Fibroblast of the aortic adventitia (primary cell): ENCODE measurements at places on chromosomes 6 and 20. TPM values are rescaled to one million over a fixed set of nuclear protein-coding genes. Genes with fewer than 3 reads are reported as not detected.

Gene EXOC2
- 11.0 and 27.9 TPM in 2 replicates for total RNA-seq

Gene PLTP
- 66.9 and 107 TPM in 2 replicates for total RNA-seq

Gene MLN
- not detected in 2 replicates for total RNA-seq

Gene ZC2HC1B
- total RNA-seq: not detected in 2 replicates

Gene CFB
- total RNA-seq: 32.9 and 39.1 TPM in 2 replicates

Gene SLC4A11
- 0.49 and 0.63 TPM in 2 replicates for total RNA-seq

Gene TGM2
- 6.0 and 117 TPM in 2 replicates for total RNA-seq

Gene TEAD3
- total RNA-seq: 4.6 and 11.6 TPM in 2 replicates

Gene POLR1C
- total RNA-seq: 27.0 and 45.7 TPM in 2 replicates

Gene KCNQ2
- not detected in 2 replicates for total RNA-seq

Gene HIVEP1
- 21.3 and 21.8 TPM in 2 replicates for total RNA-seq

Gene FAM110A
- 5.4 and 5.5 TPM in 2 replicates for total RNA-seq

Gene EPPIN
- not detected in 2 replicates for total RNA-seq

Gene RCAN2
- total RNA-seq: 8.0 and 14.9 TPM in 2 replicates

Gene BCL2L1
- total RNA-seq: 59.9 and 101 TPM in 2 replicates

Gene CGAS
- 5.4 and 7.2 TPM in 2 replicates for total RNA-seq

Gene C6orf136
- 1.1 and 5.2 TPM in 2 replicates for total RNA-seq

Gene ATP6V1G2
- 3.8 and 6.7 TPM in 2 replicates for total RNA-seq

Gene KHDC1L
- total RNA-seq: not detected in 2 replicates

Gene SLC22A16
- 0.09 TPM in 1 of 2 replicates, not detected in the other for total RNA-seq

Gene ADGRB3
- total RNA-seq: 0.33 and 1.4 TPM in 2 replicates

Gene HMGA1
- 38.6 and 635 TPM in 2 replicates for total RNA-seq

Gene ADGRF4
- total RNA-seq: 0.82 and 2.7 TPM in 2 replicates

Gene MACROD2
- 1.3 and 16.4 TPM in 2 replicates for total RNA-seq

Gene PTPRT
- total RNA-seq: 0.72 TPM in 1 of 2 replicates, not detected in the other

Gene LY6G5C
- total RNA-seq: 1.1 TPM in 1 of 2 replicates, not detected in the other

Gene IRF4
- 2.3 TPM in 1 of 2 replicates, not detected in the other for total RNA-seq

Gene CPXM1
- total RNA-seq: 3.8 and 48.5 TPM in 2 replicates

Gene LINC00237
- not detected in 2 replicates for total RNA-seq

Gene LKAAEAR1
- 0.36 TPM in 1 of 2 replicates, not detected in the other for total RNA-seq
